NCI-H2029 treated with DMSO at 0.1 percent for 48 hours (cell line): ENCODE measurements at places on chromosomes 1 and 21.

GRCh38 chr21:39119891-39120290 is 63.4 kb downstream of the PSMG1 start:
- DNase-seq = no peak

- DNase-seq = no peak
Observed at GRCh38 chr1:32392325-32392724, 1.9 kb downstream of the BSDC1 start.

GRCh38 chr1:118128761-118129160 is 56.3 kb downstream of the SPAG17 start:
- no peak for DNase-seq

DNA sequence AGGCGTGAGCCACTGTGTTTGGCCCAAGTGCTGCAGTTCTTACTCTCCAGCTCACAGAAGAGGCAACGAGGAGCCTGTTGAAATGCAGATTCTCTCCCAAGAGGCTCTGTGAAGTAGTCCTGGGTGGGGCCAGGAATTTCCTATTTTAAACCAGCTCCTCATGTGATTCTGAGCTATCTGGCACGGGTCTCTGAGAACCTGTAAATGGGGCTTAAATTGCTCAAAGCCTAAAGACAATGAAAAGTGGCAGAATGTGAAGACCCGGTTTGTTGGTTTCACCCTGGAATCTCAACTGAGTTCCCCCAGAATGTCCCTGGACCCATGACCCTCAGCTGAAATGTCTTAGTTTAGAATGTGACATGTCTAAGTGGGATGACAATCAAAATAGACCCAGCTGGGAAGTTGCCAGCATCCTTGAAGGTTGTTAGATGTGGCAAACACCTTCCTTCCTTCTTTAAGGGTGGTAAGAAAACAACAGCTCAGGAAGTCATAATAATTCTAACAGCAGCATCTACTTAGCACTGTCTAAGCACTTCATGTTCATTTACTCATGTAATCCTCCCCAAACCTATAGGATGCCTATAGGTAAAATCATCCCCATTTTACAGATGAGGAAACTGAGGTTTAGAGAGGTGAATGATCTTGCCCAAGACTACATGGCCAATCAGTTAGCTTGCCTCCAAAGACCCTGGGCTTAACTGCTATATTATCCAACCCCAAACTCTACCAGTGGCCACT is 20.9 kb upstream of the ATP5PO start:
- no peak for DNase-seq

DNA sequence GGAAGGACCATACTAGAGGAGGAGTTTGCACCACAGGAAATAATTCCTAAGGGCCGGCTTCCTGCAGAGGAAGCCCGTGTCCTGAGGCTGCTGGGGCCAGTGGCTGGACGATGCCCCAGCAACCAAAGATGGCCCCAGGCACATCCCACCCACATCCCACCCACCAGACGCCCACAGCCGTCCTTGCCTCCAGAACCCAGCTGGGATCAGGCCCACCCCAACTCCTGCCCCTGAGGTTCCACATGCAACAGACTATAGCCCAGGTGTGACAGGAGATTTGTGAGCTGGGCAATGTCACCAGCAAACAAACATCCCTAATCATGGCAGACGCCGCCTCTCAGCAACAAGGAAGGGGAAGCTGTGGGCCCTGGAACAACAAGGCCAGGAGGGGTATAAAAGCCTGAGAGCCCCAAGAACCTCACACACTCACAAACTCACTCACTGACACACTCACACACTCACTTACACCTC is at the start of gene KRTAP10-9:
TSS of gene KRTAP10-9 (plus strand) at position 421 of the 471 bp plus-strand sequence. CDS start 79 bp downstream, outside the sequence.
- DNase-seq = no peak

- no peak for DNase-seq
Observed at GRCh38 chr1:7698641-7699040, 72.5 kb upstream of the VAMP3 start.

DNA sequence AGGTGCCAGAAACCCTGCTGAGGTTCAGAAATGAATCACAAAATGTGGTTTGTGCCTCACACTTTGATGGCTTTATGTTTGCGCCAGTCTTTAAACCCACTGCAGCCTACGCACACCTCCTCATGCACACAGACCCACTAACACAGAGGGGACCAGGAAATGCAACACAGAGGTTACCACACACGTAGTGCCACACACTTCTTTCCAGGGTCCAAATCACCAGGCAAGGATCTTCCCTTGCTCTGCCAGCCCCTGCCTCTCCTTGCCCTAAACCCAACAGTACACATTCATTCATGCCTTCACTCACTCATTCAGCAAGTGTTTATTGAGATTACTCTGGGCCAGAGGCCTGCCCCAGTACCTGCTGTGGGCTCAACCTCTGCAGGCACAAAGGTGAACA is 17.5 kb downstream of the MAB21L3 start:
- DNase-seq = no peak

DNA sequence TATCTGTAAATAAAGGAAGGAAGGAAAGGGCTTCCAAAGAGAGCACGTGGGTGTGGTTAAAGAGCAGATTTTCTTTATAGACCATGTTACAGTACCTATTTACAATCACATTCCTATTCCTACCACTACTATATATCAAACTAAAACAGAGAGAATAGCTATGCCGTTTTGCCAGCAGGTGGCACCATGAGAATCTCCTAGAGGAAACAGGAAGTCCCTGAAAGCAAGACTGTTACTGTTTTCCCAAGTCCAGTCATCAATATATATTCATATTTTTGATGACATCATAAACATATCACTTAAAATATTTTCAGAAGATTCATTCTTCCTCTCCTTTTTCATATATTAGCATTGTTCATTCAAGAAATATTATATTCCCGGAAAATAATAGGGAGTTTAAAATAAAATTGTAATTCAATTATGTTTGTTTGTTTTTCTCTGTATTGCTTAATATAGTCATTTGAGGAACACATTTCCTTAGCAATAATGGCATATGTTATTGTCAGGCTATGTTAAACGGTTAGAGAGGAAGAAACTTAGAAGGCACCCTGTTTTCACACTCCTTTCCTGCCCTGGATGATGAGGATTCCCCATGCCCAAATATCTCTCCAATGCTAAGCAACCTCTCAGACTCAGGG is 6.6 kb downstream of the CCDC190 start:
- DNase-seq = peak; percentile 72

GRCh38 chr1:39214021-39214713 is 9.7 kb downstream of the MACF1 start:
- DNase-seq = no peak

DNA sequence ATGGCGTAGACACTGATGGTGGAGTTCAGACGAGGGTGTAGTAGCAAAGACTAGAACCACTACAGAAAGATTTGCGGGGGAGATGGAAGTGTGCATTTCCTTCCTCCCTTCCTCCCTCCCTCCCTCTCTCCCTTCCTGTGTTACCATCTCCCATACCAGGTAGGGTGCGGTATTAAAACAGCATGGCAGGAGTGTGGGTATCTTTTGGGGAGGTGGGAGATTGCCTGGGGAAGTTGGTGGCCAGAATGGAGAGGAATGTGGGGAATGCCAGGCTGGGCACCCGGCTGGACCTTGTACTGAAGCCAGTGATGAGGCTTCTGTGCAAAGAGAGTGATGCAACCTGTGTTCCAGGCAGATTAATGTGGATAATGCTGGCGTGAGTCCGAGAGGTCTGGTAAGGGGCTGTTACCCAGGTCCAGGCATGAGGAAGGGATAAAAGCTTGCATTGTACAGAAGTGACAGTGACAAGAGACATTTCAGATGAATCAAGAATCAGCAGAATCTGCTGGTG is 30.3 kb upstream of the PPP2R5A start:
- DNase-seq = no peak

- no peak for DNase-seq
Observed at GRCh38 chr1:47853852-47854251, 143.3 kb downstream of the TRABD2B start.

GRCh38 chr1:9234223-9235095 is at the start of gene H6PD:
H6PD (plus strand) TSS chr1:9234774; CDS start chr1:9244935, 10,161 bp downstream.
- DNase-seq = no peak

DNA sequence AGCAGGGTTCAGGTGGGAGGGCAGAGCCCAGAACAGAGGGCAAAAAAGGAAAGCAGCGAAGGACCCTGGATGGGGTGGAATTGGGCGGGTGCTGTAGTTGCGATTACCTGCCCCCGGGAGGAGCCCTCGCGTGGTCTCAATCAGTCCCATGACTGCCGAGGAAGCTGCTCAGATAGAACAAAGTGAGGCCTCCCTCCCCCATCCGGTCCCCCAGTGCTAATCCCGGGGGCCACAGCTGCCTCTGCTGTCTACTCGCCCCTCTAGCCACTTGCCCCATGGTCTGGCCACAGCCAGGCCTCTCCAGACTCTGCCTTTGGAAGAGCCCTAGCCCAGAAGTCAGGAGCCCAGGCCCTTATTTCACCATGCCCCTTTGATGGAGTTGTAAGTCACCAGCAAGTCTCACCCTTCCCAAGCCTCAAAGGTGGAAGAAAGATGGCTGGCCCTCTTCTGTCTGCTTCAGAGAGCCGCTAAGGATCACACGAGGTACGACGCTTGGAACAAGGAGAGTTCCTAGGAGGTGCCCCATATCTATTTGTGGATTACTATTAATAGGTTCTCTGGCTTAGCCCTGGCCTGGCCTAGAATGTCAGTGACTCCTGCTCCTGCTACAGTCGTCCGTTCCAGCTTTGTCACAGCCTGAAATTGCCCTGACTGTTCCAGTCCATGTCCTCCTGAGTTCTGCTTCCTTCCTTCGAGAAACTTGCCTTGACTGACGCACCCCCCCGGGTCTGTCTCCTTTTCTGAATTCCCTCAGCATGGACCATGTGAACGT is 16.4 kb downstream of the ECHDC2 start:
- DNase-seq = no peak

DNA sequence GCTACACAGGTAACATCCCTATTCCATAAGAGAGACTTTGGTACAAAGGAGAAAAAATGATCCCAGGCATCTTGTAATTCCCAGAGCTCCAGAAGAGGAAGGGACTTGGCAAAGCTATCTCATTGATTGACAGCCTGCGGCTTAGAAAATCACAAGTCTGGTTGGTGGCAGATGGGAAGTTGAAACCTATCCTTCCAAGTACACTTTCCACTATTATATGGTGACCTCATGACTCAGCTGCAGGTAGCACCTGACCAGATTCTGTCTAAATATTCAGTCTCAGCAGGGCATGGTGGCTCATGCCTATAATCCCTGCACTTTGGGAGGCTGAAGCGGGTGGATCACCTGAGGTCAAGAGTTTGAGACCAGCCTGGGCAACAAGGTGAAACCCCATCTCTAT is 89.9 kb downstream of the TIAM1 start:
- DNase-seq = no peak

GRCh38 chr1:21568006-21568746 is 59.0 kb downstream of the ALPL start:
- DNase-seq = no peak

DNA sequence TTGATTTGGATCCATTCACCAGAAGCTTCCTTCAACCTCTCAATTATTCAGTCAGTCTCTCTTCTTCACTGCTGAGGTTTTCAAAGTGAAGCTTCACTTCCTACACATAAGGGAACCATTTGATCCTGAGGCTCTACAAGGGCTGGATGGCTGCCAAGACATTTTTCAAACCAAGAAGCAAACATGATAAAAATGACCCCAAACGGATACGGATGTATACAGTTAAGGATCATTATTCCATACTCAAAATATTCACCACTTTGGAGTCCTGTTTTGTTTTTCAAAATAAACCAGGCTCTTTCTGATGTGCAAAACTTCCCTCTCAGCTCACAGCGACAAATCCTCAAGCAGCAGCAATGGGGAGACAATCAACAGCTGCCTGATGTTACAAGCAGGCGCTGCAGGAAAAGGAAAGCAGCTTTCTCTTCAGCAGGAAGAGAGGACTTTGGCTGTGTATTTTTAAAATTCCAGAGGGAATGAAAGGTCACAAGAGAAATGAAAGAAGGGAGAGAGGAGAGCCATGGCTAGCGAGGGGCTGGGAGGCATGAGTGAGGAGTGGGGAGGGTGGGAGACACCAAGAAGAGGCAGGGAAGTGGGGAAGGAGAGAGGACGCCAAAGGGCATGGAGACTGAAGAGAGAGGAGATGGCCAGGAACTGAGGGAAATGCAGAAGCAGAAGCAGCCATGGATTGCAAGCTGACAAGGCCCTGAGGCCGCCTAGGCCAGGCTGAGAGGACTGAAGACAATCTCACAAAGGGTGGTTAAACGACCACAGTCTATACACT is 145.4 kb downstream of the SLC45A1 start:
- no peak for DNase-seq

DNA sequence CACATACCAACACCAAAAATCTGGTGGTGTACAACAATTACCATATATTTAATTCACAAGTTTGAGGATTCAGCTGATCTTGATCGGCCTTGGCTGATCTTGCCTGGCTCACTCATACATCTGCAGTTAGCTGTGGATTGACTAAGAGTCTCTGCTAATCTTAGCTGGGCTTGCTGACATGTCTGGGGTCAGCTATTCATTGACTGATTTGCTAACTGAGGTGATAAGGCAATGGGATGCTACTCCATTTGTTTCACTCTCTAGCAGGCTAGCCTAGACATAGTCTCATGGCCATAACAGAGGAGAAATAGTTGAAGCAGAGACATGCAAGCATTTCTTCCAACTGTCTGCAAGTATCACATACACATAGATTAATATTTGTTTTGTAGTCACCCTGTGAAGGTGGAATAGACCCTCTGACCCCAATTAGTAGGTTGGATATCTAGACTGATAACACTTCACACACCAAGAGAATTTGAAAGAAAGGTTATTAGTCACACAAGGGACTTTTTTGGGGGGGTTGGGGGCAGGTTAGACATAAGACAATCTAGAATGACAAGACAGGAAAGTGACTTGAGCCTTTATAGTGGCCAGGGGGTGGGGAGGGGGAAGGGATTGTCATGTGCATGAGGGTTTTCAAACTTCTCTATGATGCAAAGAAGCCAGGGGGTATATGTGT is 142.3 kb downstream of the BARHL2 start:
- no peak for DNase-seq

GRCh38 chr1:193069748-193070385 is 10.5 kb downstream of the RO60 start:
- no peak for DNase-seq

- no peak for DNase-seq
Observed at GRCh38 chr1:177864538-177865305, 105.1 kb downstream of the SEC16B start.

DNA sequence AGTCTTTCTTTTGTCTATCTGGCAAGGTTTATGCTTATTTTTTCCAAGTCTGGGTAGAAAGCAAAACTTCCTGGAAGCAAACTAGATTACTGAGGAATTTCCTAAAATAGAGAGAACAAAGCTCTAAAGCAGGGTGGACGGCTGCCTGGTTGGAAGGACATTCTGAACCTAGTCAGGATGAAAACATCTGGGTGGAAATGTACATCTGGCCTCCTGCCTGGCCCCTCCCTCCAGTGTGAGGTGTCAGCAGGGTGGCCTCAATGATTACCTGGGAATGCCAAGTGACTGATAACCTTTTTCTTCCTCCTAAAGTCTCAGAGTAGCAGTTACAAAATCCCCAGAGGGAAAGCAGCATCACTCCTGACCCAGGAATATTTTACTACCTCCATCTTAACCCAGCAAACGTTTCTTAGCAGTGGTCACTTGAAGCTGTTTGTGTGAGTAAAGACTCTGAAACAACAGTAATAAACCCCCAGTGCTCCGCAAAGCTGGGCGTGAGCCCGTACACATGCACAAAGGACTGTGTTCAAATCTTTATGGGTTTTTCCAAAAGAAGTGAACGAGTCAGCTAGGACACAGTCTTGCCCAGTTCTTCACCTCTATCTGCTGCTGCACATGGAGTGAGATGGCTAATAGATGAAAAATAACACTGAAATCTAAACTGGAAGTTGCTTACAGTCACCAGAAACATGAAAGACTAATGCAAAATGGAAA is 18.9 kb downstream of the ANGPTL7 start:
- DNase-seq = no peak
